Kidney capillary endothelial cell (primary cell): ENCODE measurements at places on chromosomes 11 and 22.

- no peak for DNase-seq
These were observed 118.7 kb upstream of the SORL1-AS1 start for GRCh38 chr11:121571506-121571905.

DNA sequence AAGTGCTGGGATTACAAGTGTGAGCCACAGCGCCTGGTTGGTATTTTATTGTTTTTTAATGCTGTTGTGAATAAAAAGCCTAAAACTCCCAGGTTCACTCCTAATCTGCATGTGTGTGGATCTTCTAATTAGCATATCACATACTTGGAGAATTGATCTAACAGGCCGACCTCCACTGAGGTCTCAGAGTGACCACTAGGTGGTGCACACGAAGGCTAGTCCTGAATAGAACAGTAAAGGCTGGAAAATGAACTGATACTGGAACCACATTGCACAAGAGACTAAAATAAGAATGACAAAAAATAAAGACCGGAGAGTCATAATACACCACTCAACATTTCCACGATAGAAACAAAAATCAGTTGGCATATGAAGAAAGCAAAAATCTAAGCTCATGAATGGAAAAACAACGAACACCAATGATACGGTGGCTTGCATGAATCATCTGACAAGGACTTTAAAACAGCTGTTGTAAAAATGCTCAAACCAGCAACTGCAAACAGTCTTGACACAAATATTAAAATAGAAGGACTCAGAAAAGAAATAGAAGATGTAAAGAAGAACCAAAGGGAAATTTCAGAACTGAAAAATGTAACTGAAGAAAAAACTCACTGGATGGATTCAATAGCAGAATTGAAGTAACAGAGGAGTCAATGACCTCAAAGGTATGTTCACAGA is 19.2 kb downstream of the PIM3 start:
- no peak for DNase-seq

DNA sequence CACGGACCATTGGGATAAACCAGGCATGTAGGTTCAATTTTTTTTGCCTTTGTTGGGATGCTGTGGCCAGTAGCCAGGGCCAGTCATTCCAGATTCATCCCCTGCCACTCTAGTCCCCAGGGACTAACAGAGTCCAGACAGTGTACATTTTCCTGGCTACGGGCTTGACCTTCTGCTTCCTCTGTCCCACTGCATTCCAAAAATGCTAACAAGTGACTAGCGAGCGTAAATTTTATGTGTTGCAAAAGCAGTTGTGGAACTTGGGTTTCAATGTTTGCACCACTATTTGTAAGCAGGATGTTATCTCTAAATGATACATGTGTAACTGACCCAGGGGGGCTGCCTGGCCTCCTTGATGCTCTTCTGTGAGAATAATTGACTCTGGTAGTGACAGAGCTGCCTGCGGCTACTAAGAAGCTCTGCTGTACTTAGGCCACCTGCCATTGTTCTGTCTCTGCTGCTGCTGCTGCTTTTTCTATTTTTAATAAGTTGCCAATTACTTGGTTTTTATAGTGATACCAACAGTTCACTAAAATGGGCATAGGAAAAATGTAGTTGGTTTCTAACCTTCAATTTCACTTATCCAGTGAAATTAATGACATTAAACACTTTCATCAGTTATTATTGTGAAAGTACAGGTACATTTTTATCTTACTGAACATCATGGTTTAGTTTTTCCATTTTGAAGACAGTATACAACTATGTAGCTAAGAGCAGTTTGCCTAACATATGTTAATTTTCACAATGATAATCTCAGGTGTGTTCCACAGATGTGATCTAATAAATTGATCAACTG is 26.8 kb downstream of the TNRC6B start:
- DNase-seq: peak; percentile 81

GRCh38 chr11:72111300-72112142 is 974 bp downstream of the ANAPC15 start:
- no peak for DNase-seq

- no peak for DNase-seq
These were observed 21.8 kb upstream of the DRG1 start for GRCh38 chr22:31377612-31378011.

DNA sequence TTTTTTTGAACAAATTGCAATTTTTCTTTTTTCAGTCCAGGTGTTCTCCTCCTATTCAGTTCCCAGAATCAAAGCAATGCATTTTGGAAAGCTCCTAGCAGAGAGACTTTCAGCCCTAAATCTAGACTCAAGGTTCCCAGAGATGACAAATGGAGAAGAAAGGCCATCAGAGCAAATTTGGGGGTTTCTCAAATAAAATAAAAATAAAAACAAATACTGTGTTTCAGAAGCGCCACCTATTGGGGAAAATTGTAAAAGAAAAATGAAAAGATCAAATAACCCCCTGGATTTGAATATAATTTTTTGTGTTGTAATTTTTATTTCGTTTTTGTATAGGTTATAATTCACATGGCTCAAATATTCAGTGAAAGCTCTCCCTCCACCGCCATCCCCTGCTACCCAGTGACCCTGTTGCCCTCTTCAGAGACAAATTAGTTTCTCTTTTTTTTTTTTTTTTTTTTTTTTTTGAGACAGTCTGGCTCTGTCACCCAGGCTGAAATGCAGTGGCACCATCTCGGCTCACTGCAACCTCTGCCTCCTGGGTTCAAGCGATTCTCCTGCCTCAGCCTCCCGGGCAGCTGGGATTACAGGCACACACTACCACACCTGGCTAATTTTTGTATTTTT is 6.2 kb upstream of the UBE4A start:
- DNase-seq: peak; percentile 8

DNA sequence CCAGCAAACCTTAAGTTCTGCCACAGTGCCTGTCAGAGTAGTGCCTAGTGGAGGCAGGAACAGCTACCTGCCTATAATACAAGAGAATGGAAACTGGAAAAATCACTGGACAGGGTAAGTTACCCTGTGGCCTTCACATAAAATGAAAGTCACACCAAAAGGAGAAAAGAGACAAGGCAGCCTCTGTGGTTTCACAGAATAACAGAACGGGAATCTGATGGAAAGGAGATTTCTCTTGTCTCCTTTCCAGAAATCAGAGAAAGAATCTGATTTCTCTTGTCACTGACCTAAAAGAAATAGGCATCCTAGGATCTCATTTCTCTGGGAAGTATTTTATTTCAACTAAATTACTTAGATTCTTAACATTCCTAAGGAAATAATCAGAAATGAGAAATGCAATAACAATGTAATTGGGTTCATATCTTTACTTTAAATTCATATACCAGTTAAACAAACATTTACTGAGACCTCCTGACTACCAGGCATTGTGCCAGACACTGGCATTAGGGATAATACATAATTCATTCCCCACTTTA is 41.6 kb downstream of the PRCP start:
- peak; percentile 78 for DNase-seq

GRCh38 chr11:117444256-117444655 is 116.6 kb downstream of the CEP164 start:
- no peak for DNase-seq

- no peak for DNase-seq
These were observed 51.0 kb upstream of the IGLL5 start for GRCh38 chr22:22836635-22837034.

DNA sequence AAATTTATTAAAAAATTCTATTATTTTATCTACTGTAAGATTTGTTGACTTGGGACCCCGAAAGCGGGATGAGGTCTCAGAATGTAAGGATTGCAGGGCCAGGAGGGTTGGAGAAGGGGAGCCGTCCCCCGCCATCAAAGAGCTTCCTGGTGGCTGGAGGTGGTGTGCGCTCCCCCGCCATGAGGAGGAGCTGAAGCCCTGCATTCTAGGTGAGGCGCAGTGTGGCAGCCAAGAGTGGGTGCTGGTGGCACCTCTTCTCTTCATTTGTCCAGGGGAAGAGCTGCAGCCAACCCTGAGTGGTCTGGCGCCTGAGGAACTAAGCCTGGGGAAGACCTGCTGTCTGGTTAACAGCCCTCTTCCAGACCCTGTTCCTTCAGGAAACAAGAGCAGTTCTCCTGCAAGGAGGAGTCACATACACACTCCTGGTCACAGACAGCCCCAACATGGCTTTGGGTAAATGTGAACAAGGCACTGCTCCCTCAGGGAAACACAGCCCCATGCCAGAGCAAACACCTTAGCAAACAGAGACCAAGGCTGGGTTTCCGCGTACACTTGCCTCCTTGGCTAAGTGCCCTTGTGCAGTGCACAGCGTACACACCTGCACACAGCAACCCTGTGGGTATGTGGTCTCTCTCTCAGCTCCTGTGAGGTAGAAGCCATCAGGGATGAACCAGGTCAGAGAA is 17.3 kb downstream of the RTN4RL2 start:
- no peak for DNase-seq
